Motor neuron (in vitro differentiated cells): ENCODE measurements at places on chromosomes 6 and 20.

GRCh38 chr6:116405138-116405537 is 34.4 kb downstream of the DSE start:
- peak; percentile 89 for ATAC-seq

DNA sequence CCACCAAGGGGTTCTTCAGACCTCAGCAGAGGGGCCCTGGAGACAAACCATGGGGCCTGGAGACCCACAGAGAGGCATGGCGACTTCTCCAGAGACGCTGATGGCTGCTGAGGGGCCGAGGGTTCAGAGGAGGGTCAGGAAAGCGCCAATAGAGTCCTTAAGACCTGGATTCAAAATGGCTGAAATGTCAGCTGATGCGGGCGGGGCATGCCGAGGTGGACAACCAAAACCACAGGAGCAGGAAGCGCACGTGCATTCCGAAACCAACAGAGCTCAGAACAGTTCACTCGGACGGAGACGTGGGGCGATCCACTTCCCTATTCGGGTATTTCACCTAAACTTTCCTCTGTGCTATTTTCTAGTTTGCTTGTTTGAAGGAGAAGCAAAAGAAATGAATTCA is 99.9 kb upstream of the RIN2 start:
- ATAC-seq: no peak

DNA sequence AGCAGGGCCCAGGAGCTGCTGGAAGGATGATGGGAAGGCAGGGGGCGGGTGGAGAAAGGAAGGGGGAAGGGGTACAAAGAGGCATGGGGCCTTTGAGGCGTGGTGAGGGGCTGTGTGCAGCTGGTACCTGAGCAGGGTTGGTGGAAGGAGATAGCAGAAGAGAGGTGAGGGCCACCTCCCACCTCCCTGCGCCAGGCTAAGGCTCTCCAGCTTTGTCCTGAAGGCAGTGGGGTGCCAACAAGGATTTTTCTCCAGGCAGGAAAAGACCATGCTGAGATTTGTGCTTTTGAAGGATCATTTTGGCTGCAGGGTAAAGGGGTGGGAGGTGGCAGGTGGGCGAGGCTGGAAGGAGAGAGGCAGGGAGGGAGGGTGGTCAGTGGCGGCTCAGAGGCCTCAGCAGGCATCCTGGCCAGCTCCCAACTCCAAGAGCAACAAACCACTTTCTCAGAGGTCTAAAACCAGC is 40.8 kb downstream of the NOL4L start:
- ATAC-seq: no peak

DNA sequence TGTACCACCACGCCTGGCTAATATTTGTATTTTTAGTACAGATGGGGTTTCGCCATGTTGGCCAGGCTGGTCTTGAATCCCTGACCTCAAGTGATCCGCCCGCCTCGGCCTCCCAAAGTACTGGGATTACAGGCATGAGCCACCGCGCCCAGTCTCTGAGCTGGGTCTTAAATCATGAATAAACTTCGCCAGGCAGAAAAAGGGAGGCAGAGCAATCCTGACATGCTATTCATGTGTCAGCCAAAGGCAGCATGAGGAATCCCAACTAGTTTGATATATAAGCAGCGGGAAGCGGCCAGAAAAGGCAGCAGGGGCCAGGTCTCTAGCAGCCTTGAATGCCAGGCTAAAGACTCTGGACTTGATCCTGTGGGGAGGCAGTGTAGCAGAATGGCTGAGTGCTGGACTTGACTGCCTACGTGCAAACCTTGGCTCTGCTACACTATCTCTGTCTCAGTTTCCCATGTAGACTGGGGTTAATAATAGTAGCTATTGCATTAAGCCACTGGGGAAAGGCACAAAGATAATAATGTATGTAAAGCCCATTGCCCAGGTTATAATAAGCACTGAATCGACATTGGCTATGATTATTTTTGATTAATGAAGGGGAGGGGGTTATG is 1.8 kb downstream of the PROCR start:
- ATAC-seq: peak; percentile 9

GRCh38 chr6:159760602-159761057 is 1.2 kb upstream of the ACAT2 start:
- no peak for ATAC-seq

DNA sequence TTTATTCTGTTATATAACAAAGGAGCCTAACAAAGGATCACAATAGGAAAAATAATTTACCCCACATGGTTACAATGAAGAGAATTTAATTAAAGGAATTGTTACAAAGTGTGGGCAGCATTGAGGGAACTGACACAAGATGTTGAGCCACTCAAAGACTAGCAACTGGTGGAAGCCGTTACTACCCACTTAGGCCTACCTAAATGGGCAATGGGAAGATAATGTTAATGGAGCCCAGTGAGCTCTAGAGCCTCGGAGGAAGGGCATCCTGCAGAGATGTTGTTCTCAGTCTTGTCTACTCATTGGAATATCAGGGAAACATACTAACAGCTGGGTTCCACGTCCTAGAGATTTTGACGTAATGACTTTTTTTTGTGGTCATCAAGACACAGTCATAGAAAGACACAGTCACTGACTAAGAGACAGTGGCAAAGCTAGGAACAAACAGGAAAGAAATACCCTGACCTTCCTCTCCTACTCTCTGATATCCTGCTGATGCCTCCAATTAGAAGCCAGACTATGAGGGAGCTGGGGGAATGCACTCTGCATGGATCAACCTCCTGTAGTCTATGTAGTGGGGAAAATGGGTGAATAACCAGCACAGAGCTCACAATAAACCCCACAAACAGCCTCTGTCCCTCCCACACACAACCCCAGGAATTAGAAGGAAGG is 523.8 kb upstream of the FLRT3 start:
- ATAC-seq: no peak

- ATAC-seq: no peak
Observed at GRCh38 chr20:34773726-34774125, 51.7 kb downstream of the NCOA6 start.

DNA sequence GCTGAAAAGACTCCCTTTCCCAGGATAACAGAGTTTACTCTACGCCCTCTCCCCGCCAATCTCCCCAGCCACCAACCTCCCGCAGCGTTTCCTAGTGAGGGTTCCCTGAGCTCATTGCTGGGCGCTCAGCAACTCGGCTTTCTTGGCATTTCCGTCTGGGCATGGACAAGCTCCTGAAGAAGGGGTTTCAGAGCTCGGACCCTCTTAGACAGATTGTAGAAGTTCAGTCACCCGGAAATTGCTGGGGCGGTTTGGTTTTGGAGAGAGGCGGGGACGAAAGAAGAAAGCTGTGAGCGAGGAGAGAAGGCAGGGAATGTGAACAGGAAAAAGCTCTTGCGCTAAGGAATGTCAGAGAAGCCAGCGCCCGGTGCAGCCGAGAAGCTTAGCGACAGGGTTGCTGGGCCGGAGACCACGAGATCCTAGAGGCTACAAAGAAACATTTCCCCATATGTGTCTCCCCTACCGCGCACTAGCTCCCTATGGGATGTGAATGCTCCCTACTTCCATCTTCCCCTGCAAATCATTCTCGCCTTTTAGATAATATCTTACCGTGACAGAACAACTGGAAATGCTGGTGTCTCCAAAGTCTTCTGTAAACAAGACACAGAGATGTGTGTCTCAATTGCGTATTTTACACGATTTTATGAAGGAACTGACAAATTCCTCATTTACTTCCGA is 15.8 kb downstream of the POM121L2 start:
- ATAC-seq: no peak

- no peak for ATAC-seq
Observed at GRCh38 chr6:147156799-147157382, 47.3 kb upstream of the STXBP5 start.

DNA sequence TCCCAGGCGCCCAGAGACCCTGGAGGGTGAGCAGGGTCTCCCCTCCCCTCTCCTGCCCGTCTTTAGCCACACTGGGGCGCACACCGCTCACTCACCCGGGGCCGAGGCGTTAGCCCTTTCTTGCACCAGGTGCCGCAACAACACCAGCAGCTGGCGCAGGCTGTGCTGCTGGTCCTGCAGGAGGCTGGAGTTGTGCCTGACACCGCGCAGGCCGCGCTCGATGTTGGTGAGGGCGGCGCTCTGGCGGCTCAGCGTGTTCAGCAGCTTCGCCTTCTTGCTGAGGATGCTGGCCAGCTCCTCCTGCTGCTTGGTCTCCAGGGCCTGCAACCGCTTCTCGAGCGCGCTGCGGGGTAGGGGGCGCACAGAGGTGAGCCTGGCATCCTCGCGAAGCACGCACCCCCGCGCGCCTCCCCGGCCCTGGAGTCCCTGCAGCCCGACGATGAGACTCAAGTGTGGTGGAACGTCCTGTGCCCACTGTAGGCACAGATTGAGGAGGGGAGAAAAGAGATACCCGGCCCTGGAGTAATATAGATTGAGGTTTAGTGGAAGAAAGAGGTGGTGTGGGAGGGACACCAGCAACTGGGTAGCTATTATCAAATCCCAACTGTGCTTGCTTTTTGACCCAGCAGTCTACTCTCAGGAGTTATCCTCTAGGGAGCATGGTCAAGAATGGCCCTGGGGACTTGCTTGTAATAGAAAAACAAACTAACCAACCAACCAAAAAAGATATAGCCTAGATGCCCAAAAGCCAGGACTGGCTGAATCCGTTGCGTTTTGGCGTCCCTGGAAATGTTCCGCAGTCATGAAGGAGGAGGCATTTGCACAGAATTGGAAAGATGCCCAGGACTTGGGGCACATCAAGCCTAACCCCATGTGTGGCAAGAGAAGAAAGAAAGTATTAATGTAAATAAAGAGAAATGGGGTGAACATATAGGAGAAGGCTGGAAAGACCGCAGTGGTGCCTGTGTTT is 30.9 kb downstream of the ANGPT4 start:
- ATAC-seq: peak; percentile 72

DNA sequence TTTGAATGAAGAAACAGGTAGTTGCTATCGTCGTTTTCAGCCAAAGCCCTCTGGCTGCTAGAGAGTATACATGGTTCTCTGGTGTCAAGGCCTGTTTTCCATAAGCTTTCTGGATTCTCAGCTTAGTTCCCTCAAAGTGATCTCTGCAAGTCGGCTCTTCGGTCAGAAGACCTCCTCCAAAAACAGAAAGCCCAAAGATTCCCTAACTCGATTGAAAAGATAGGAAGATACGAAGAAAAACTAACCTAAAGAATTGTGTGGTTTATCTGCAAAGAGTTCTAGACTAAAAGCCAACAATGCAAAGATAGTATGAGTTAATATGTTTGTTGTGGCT is 545 bp upstream of the ASCC3 start:
- peak; percentile 6 for ATAC-seq

- no peak for ATAC-seq
Observed at GRCh38 chr6:92806254-92806653, 613.1 kb downstream of the EPHA7 start.

GRCh38 chr6:23523771-23524170 is 602.2 kb upstream of the NRSN1 start:
- ATAC-seq: no peak

- ATAC-seq: no peak
Observed at GRCh38 chr6:26019967-26020328, 57.3 kb downstream of the TRIM38 start.

- no peak for ATAC-seq
Observed at GRCh38 chr6:14747881-14748520, 497.9 kb upstream of the JARID2 start.

- ATAC-seq: no peak
Observed at GRCh38 chr6:83867043-83867442, 7.6 kb downstream of the CYB5R4 start.

- no peak for ATAC-seq
Observed at GRCh38 chr20:54980103-54980960, 504.9 kb downstream of the DOK5 start.
